ENCODE measurements at places on chromosomes 12 and 14.

GRCh38 chr12:91885851-91886731 is 259.6 kb downstream of the BTG1 start:
- DNase-seq: no peak

DNA sequence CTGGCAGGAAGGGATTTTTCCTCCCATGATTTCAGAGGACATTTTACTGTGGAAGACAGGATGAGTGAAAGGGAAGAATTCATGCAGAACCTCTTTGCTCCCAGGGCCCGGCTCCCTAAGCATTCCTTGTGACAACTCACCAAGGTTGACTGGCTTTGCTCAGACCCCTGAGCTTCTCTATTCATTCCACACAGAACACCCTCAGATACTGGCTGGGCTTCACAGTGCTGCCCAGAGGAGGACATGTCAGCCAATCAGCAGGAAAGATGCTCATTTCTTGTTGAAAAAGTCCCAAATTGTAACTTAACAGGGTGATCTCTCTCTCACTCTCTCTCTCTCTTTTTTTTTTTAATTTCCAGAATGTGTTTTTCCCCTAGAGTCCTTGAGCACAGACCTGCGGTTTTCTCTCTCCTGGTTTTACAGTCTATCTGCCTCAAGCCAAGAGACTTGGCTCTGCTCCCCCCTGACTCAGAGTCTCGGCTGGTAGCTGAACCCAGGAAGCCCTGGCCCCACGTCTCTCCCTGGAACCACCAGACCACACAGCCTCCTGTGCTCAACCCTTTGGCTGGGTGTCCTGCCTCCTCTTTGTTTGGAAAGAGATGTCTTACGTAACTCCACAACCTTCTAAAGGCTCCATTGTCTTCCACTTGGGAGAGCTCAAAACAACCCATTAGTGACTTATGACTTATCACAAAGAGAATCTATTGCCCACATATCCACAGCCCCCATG is 43.9 kb downstream of the SSPN start:
- DNase-seq: no peak

- DNase-seq: no peak
These were observed 2.4 kb downstream of the EPS8 start for GRCh38 chr12:15786772-15787171.

GRCh38 chr12:88416786-88417185 is 163.5 kb downstream of the KITLG start:
- DNase-seq: no peak

GRCh38 chr12:125104982-125105381 is 39.7 kb downstream of the AACS start:
- DNase-seq: no peak

DNA sequence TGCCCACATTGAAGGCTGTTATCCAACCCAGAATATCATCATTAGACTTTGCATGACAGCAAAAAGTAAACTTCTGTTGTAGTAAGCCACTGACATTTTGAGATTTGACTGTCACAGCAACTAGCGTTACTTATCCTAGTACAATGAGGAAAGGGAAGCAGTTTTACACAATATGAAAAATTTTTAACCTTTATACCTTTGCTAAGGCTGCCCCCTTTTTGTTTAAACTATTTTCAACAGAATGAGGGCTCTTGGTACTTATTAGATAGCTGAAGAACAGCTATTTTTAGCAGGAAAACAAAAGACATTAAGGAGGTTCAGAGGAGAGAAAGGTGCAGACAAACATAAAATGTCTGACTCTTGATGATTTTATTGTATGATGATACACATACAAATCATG is 23.4 kb upstream of the TMX1 start:
- DNase-seq: no peak

Measured in CD4-positive, alpha-beta T cell treated with Interleukin-17A for 4 hours (primary cell).